Colonic mucosa (tissue), 4 donors: ENCODE measurements at places on chromosomes 12 and 14. TPM values are rescaled to one million over a fixed set of nuclear protein-coding genes. Genes with fewer than 3 reads are reported as not detected.

Gene NPFF
- not detected for total RNA-seq

Gene C12orf50
- not detected for total RNA-seq

Gene TBPL2
- total RNA-seq, result not detected

Gene SNRNP35
- 23.2 TPM for total RNA-seq

Gene CIDEB
- total RNA-seq, result 7.7 TPM

Gene TAS2R42
- total RNA-seq, result not detected

Gene LHX5
- total RNA-seq, result not detected

Gene SCYL2
- 58.4 TPM for total RNA-seq

Gene CCDC77
- total RNA-seq, result 5.1 TPM

Gene ZDHHC17
- total RNA-seq, result 16.6 TPM

Gene CCDC38
- total RNA-seq, result not detected

Gene SLC38A4
- 3.2 TPM for total RNA-seq

Gene CLEC2A
- not detected for total RNA-seq

Gene PLD4
- 1.2 TPM for total RNA-seq
